AG20443 (cell line): ENCODE measurements at places on chromosomes 6 and 20.

DNA sequence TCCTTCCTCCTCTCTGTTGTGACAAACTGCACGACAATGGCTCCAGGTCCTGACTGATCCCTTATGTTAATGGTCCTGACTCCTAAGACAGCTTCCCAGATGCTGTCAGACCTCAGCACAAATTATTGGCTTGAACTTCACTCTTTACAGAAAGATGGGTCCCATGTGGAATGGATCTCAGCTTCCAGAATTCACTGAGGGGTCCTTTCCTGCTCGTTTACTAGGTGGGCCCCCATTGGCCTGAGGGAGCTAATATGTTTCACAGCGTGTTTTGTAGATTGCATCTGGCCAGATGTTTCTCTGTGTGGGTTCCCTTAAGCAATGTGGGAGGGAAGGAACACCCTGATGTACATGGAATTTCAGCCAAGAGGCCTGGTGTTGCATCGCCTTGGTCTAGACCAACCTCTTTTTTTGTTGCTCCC is 826.6 kb downstream of the MAFB start:
- DNase-seq = no peak

- no peak for DNase-seq
Measured at GRCh38 chr6:44277763-44278162, 7.5 kb downstream of the TMEM151B start.

DNA sequence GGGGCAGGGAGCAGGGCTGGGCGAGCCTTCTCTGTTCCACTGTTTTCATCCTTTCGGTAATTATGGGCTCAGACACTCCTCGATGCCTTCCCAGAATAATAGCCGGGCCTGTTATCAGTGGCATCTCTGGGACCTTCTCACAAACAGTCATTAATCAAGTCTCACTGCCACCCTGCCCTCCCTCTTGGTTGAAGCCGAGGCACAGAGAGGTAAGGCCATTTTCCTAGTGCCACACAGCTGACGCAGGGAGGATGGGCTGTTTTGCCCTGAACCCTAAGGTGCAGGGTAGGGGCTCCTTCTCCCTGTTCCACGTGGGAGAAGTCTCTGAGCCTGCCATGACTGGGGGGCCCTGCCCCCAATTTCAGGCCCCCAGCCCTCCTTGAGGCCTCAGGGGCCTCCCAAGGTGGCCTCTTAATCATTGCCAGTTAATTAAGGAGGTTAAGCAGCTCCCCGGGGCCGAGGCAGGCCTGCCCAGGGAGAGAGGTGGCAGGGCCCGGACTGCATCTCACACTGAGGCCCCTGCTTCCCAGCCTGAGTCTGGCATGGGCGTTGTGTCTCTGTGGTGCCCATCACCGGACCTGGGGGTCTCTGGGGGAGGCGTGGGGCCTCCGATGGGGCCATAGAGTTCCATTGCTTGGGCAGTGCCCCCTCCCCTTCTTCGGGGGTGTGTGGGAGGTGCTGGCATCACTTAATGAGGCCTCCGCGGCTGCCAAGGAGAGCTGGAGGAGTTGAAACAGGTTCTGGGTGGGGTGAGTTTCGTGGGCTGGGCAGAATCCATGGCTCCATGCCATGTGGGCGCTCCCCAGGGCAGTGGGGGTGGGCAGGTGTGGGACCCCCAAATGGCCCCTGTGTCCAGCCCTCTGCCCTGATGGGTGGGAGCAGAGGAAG is 42.9 kb downstream of the CEBPB start:
- no peak for DNase-seq

DNA sequence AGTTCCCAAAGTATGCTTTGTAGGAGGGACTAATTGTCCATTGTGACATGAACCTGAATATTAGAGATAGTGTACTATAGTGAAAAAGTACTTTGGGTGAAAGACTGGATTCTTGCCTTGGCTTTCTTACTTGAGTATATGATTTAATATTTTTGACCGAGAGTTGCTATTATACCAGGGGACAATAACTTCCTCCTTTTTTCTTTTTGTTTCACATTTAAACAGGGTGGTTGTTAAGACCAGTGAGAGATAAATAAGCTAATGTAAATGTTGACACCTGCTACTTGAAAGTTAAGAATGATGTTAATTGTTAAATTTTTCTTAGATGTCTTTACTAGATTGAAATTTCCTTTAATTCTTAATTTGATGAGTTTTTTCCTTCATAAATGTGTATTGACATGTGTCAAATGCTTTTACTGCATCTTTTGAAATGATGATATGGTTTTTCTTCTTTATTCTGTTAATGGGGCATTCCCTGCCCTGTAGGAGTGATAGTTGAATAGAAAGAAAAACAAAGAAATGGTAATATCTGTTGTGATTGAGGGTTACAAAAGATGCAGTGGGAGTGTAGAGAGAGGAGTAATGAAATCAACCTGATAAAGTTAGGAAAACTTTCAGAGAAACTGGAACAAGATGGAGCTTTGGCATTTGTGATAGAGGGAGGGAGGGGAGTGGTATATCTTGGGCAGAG is 48.4 kb downstream of the ZFAND3 start:
- no peak for DNase-seq

- DNase-seq = no peak
Measured at GRCh38 chr20:31663838-31664695, 26.4 kb downstream of the COX4I2 start.

GRCh38 chr6:166388290-166389004 is 5.7 kb upstream of the MPC1 start:
- no peak for DNase-seq

GRCh38 chr20:31706607-31707257 is 15.9 kb downstream of the BCL2L1 start:
- no peak for DNase-seq

GRCh38 chr6:44234101-44235025 is 11.0 kb downstream of the SLC29A1 start:
- peak; percentile 84 for DNase-seq

DNA sequence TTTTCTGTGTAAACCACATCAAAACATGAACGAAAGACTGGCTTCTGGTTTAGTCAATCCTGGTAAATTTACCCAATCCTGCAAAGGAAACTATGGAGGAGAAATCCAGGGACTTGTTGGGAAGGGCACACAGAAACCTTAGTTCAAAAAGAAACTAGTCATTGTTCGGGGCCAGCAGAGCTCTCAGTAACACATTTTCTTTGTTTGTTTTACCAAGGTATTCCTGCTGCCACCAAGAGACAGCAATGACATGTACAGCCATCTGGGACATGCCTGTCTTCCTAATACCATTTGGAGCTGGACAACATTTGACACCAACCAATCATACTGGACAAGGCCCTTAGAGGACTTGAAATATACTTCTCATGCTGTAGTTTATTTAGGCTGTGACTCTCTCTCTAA is 8.3 kb downstream of the OARD1 start:
- DNase-seq = no peak

GRCh38 chr20:63126876-63127699 is 88.8 kb downstream of the YTHDF1 start:
- DNase-seq = no peak

DNA sequence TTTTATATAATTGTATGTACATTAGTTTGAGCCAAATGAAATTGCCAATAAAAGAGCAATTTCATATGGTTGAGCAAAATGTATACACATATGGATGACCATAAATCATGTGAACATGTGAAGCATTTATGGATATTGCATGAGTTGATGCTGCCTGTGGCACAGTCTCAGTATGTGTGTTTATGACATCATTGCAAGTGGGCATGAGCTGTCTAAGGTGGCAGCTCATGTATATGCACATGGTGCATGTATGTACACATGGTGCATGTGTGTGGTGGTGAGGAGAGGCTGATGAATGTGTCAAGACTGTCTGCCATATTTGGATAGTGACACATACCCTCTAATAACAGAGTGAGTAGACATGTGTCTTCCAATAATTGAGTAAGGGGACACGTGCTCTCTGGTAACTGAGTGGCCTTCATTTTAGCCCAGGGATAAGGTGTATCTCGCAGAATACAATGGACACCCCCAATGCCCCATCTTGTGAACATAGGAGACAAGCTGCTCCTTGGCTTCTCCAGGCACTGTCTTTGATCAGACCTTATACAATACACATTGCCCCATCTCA is 208.8 kb downstream of the DHX35 start:
- DNase-seq = no peak

- DNase-seq = no peak
Measured at GRCh38 chr6:43211955-43212354, 17.3 kb downstream of the DNPH1 start.

- no peak for DNase-seq
Measured at GRCh38 chr20:15642109-15642508, 931.1 kb downstream of the KIF16B start.

DNA sequence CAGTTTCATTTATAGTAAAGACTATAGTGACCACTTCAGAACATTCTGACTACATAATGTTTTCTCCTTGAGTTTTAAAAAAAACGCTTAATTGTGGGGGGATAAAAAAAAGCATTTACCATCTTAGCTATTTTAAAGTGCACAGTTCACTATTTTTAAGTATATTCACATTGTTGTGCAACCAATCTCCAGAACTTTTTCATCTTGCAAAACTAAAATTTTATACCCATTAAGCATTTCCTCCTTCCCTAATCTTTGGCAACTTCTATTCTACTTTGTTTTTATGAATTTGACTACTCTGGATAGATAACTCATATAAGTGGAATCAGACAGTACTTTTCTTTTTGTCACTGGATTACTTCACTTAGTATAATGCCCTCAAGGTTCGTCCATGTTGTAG is 62.3 kb downstream of the FKBP5 start:
- DNase-seq = no peak

- no peak for DNase-seq
Measured at GRCh38 chr6:73964241-73964854, 268.3 kb downstream of the CD109 start.

GRCh38 chr6:67815623-67816022 is 819.5 kb upstream of the ADGRB3 start:
- DNase-seq = no peak

GRCh38 chr6:151689499-151690201 is 117.8 kb upstream of the ESR1 start:
- DNase-seq = no peak

- peak; percentile 67 for DNase-seq
Measured at GRCh38 chr20:571754-572441, 28.3 kb upstream of the CSNK2A1 start.

DNA sequence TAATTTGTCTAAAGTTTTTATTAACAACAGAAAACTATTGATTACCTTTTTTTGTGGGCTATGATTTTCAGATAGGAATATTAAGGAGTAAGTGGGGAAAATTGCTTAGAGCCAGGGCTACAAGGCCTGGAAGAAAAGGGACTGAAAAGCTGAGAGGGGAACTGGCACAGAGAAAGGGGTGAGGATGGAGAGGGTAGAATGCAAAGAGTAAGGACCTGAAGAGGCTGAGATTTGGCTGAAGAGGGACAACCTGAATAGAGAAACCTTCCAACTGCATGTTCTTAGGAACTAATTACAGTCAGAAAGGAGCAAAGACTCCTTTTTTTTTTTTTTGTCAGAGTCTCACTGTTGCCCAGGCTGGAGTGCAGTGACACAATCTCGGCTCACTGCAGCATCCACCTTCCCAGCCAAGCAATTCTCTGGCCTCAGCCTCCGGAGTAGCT is 16.7 kb downstream of the BTN2A1 start:
- no peak for DNase-seq

DNA sequence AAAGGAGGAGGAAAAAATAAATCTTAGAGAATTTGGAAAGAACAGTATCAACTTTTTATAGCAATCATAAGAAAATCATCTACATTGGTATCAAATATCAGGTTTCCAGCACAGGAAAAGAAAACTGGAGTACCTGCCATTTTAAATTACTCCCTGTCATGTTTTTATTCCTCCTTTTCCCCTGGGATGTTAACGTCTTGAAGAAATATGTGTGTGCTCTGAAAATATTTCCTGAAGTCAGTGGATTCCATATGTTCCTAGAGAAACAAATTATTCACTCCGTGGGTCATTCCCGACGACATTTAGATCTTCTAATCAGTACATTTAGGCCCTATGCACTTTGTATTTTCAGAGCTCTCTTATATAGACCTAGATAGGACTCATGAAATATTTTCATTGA is 42.0 kb upstream of the RSPO3 start:
- no peak for DNase-seq

DNA sequence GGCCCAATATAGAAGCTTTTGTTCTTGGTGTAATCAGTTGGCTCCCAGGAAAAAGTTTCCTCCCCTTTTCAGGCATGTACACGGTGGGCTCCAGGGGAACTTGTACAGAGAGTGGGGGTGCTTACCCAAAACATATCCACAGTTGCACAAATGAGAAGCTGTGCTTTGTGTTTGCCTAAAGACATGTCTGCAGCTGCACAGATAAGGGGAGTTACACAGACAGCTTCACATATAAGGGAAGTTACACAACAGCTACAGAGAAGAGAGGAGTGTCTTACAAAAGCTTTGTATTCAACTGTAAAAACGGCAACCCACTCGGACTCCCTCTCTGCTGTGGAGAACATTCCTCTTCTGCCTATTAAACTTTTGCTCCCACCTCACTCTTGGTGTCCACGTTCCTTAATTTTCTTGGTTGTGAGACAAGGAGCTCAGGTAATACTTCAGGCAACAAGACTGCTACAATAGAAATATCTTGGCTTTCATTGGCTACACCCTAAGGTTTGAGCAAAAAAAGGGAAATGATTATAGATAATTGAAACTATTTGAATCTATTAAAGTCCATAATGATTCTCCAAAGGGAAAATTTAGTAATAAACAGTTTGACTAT is 7.4 kb upstream of the PNRC1 start:
- DNase-seq = no peak

- DNase-seq = peak; percentile 65
Measured at GRCh38 chr6:36350681-36351571, 14.2 kb upstream of the BNIP5 start.

- DNase-seq = no peak
Measured at GRCh38 chr6:706146-706545, 13.2 kb upstream of the EXOC2 start.

GRCh38 chr6:10407674-10408054 is 7.2 kb downstream of the TFAP2A start:
- no peak for DNase-seq

- no peak for DNase-seq
Measured at GRCh38 chr6:41642090-41642959, 4.1 kb downstream of the MDFI start.

GRCh38 chr6:137779982-137780381 is 87.1 kb upstream of the TNFAIP3 start:
- DNase-seq = no peak

DNA sequence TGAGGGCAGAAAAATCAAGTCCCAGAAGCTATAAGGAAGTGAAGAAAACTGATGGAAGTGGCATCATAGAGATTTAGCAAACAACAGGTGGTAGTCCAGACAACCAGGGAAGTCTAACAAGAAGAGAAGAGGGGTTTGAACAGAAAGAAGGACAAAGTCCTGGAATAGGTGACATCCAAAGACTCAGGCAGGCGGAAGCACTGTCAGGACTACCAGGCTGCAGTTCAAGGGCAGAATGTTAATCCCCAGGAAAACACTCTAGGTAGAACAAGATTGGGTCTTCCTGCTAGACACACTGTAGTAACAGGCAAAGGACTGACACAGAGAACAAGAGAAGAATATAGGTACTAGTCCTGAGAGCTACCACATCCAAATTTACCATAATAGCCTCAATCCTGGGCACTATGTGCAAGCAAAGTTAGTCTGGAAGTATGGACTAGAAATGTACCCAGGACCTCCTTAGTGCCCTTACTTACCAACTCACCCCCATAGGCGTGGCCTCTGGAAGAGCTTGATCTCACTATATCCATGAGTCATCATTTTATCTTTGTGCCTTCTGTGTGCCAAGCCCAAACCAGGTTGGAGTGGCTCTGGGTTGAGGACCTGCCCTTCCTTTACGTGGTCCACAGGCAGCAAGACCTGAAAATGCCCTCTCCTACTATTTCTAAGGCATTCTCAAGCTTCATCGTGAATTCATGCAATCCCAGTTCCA is 2.2 kb upstream of the EPB41L2 start:
- no peak for DNase-seq
